ENCODE measurements at places on chromosomes 2 and 18.

GRCh38 chr2:4381049-4381448 lies 677.7 kb downstream of the DCDC2C start:
- no peaks in the 10 kb centered on the region for H3K27me3 ChIP-seq
- no peak overlapping the region for H3K27ac ChIP-seq
- H3K4me3 ChIP-seq = no peak overlapping the region

DNA sequence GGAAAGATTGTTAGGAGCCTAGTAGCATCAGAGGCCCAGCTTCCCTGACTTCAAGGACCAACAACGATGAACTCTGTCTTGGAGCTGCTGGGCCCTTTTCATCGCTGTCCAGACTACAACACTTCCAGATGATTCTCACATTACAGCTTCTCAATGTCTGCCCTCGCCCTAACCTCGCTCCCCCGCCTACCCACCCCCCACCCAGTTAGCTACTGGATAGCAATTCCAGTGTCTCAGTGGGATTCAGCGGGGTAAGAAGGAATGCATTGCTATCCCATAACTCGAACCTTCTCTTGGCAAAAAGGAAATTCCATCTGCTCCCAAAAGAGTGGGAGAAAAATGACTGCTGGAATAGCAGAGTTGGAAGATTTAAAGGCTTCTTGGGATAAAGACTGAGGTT lies 65.0 kb downstream of the RPL37A start:
- H3K4me3 ChIP-seq = no peak overlapping the region
- no peak overlapping the region for H3K27ac ChIP-seq
- no peaks in the 10 kb centered on the region for H3K27me3 ChIP-seq
- H3K36me3 ChIP-seq = no peaks in the 10 kb centered on the region
- no peak for DNase-seq
- H3K4me1 ChIP-seq = no peaks in the 10 kb centered on the region

- H3K4me1 ChIP-seq = no peaks in the 10 kb centered on the region
- DNase-seq = no peak
- H3K27ac ChIP-seq = no peak overlapping the region
- no peaks in the 10 kb centered on the region for H3K36me3 ChIP-seq
- H3K4me3 ChIP-seq = no peak overlapping the region
- H3K27me3 ChIP-seq = no peaks in the 10 kb centered on the region
Measured at GRCh38 chr2:100988630-100989417, 13.3 kb upstream of the RPL31 start.

DNA sequence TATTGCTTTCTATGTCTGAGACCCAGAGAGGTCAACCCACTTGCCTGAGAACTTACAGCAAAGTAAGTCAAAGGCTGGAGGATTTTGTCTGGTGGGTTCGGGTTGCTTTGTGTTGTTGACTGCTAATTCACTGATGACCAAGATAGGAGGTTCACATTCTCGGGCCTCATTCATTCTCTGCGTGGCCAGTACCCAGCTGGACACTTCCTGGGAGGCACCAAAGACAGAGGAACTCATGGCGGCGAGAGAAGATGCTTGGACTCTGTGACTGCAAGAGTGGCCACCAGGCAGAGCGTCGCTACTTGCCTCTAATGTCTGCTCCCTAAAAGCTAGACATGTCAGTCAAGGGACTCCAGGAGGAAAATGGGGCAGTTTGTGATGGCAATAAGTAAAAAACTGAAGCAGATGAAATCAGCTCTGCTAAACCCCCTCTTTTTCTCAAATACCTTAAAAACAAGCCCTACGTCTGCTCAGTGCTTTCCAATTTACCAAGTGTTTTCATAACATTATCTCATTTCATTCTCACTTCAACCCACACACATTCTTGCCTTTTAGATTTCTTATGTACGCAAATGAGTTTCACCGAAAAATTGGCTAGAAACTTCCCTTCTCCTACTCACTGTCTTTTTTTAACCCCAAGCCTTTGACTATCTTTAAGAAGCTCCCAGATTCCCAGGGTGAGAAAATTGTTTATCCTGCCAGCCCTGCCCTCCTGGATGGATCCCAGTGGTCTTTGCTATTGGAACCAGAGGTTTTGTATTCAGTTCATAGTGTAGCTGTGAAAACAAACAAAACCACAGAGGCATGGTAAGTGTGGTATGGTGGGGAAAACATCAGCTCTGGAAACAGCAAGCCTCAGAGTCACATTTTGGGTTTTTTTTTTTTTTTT lies 4.9 kb upstream of the LBH start:
- H3K27ac ChIP-seq = peak overlapping the region; percentile 10
- H3K4me1 ChIP-seq = peaks cover 15% of the 10 kb centered on the region
- no peaks in the 10 kb centered on the region for H3K27me3 ChIP-seq
- no peak overlapping the region for H3K4me3 ChIP-seq

DNA sequence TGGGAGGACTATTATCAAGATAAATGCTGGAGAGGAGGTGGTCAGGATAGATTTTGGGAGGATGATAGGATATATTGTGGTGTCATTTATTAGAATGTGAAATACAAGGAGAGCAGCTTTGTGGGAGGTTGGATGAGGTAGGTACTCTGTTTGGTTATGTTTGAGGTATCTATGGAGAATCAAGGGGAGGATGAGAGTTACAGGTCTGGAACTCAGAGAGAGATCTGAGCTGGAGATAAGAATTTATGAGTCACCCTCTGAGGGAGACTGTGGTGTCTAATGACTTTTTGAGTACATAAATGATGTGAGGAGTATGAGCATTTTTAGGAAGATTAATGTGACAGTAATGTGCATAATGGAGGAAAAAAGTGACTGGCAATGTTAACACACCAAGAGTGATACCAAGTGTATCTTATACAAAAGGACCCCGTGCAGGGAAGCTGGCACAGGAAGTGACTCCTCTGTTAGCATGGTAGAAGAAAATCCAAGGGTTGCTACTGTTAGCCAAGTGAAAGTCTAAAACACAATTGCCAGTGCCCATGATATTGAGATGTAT lies 48.2 kb downstream of the CRIM1 start:
- no peak for DNase-seq
- H3K27ac ChIP-seq = no peak overlapping the region
- H3K36me3 ChIP-seq = no peaks in the 10 kb centered on the region
- H3K4me1 ChIP-seq = peaks cover 15% of the 10 kb centered on the region

GRCh38 chr2:105654474-105655004 lies 90.2 kb upstream of the NCK2 start:
- H3K4me1 ChIP-seq = no peaks in the 10 kb centered on the region
- H3K27me3 ChIP-seq = no peaks in the 10 kb centered on the region
- no peak for DNase-seq

- H3K4me1 ChIP-seq = no peaks in the 10 kb centered on the region
- H3K27me3 ChIP-seq = no peaks in the 10 kb centered on the region
- no peak overlapping the region for H3K27ac ChIP-seq
- DNase-seq = no peak
- no peak overlapping the region for H3K4me3 ChIP-seq
Measured at GRCh38 chr2:75928093-75928492, 217.4 kb upstream of the GCFC2 start.

- H3K27me3 ChIP-seq = no peaks in the 10 kb centered on the region
- H3K27ac ChIP-seq = peak overlapping the region; percentile 11
- peak overlapping the region; percentile 50 for H3K4me3 ChIP-seq
- peak; percentile 70 for DNase-seq
- no peaks in the 10 kb centered on the region for H3K36me3 ChIP-seq
Measured at GRCh38 chr2:25042321-25043240, 705 bp downstream of the EFR3B start.

- H3K27ac ChIP-seq = no peak overlapping the region
- H3K36me3 ChIP-seq = no peaks in the 10 kb centered on the region
- H3K27me3 ChIP-seq = no peaks in the 10 kb centered on the region
- no peak for DNase-seq
- no peaks in the 10 kb centered on the region for H3K4me1 ChIP-seq
Measured at GRCh38 chr2:29024882-29025430, 43.9 kb downstream of the TOGARAM2 start.

GRCh38 chr18:67771271-67771670 lies 254.8 kb upstream of the DSEL start:
- no peak for DNase-seq
- no peaks in the 10 kb centered on the region for H3K36me3 ChIP-seq
- no peaks in the 10 kb centered on the region for H3K4me1 ChIP-seq

GRCh38 chr2:241509155-241509784 lies 886 bp upstream of the STK25 start:
- peak; percentile 31 for DNase-seq
- H3K4me1 ChIP-seq = peaks cover 17% of the 10 kb centered on the region
- H3K27me3 ChIP-seq = no peaks in the 10 kb centered on the region
- H3K27ac ChIP-seq = peak overlapping the region; percentile 83
- no peaks in the 10 kb centered on the region for H3K36me3 ChIP-seq
- peak overlapping the region; percentile 51 for H3K4me3 ChIP-seq

- no peaks in the 10 kb centered on the region for H3K36me3 ChIP-seq
- peak overlapping the region; percentile 96 for H3K27ac ChIP-seq
- H3K4me3 ChIP-seq = peak overlapping the region; percentile 91
- peaks cover 33% of the 10 kb centered on the region for H3K4me1 ChIP-seq
- no peaks in the 10 kb centered on the region for H3K27me3 ChIP-seq
Measured at GRCh38 chr2:54558188-54559005, 102.3 kb downstream of the SPTBN1 start.

- no peak overlapping the region for H3K4me3 ChIP-seq
- no peak overlapping the region for H3K27ac ChIP-seq
- no peaks in the 10 kb centered on the region for H3K36me3 ChIP-seq
- DNase-seq = no peak
- no peaks in the 10 kb centered on the region for H3K4me1 ChIP-seq
- no peaks in the 10 kb centered on the region for H3K27me3 ChIP-seq
Measured at GRCh38 chr2:66036948-66037347, 398.0 kb upstream of the MEIS1 start.

DNA sequence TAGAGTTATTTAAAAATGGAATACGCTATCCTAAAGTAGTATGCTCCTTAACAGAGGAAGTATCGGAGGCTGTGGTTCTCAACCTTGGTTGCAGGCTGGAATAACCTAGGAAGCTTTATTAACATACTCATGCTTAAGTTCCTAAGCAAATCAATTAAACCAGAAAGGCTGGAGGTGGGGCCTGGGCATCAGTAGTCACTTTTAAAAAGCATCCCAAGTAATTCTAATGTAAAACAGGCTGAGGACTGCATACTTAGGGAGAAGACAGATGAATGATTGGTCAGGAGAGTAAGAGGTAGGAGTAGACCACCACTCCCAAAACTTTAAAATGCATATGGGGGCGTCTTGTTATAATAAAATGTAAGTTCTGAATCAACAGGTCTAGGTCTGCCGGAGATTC lies 15.3 kb downstream of the ACAA2 start:
- H3K4me1 ChIP-seq = peaks cover 6% of the 10 kb centered on the region
- no peak overlapping the region for H3K4me3 ChIP-seq
- peaks cover 2% of the 10 kb centered on the region for H3K36me3 ChIP-seq
- DNase-seq = no peak
- H3K27me3 ChIP-seq = no peaks in the 10 kb centered on the region

GRCh38 chr2:237150831-237151375 lies 65.2 kb downstream of the COPS8 start:
- no peaks in the 10 kb centered on the region for H3K27me3 ChIP-seq
- H3K4me3 ChIP-seq = no peak overlapping the region
- no peaks in the 10 kb centered on the region for H3K4me1 ChIP-seq
- H3K27ac ChIP-seq = no peak overlapping the region
- H3K36me3 ChIP-seq = no peaks in the 10 kb centered on the region

DNA sequence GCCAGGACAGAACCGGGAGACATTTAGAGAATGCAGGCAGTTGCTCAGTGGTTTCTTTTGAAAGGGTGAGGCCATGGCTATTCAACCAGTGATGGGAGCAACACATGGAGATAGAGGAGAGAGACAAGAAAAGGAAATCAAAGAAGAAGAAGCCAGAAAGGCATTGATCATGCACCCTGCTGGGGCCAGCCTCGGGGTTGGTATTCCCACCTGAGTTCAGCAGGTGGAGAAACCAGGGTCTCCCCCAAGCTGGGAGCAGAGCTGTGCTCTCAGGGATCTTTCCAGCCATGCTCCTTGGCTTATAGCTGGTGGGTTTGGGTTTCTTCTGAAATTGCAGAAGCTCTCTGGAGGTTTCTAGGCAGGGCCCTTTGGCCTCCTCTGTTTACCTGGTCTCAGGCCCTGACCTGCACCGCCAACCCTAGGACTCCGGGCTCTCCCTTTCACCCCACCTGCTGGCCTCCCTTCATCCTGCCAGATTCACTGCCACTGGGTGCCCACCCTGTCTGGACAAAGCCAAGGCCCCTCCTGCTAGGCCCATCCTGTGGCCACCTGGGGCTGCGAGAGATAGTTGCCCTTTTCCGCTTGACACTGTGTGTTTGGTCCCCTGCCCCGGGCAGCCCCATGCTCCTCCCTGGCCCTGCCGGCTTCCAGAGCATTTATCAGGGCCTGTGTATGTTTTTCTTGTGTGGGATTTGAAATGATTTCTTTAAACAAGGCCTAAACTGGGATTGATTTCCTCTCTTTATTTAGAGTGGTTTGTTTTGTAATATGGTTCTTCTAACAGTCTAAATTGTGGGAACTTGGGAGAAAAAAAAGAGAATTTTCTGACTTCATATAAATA lies 126.7 kb downstream of the DDX1 start:
- no peaks in the 10 kb centered on the region for H3K4me1 ChIP-seq
- no peak overlapping the region for H3K4me3 ChIP-seq
- DNase-seq = no peak

- no peak for DNase-seq
- no peak overlapping the region for H3K4me3 ChIP-seq
- H3K36me3 ChIP-seq = no peaks in the 10 kb centered on the region
- no peak overlapping the region for H3K27ac ChIP-seq
- H3K27me3 ChIP-seq = no peaks in the 10 kb centered on the region
Measured at GRCh38 chr2:124834331-124834730, 809.2 kb downstream of the CNTNAP5 start.

- H3K27ac ChIP-seq = no peak overlapping the region
- H3K36me3 ChIP-seq = no peaks in the 10 kb centered on the region
- no peaks in the 10 kb centered on the region for H3K4me1 ChIP-seq
Measured at GRCh38 chr2:172639256-172639655, 83.4 kb downstream of the PDK1 start.

- H3K36me3 ChIP-seq = no peaks in the 10 kb centered on the region
- no peaks in the 10 kb centered on the region for H3K4me1 ChIP-seq
- no peak overlapping the region for H3K4me3 ChIP-seq
- H3K27me3 ChIP-seq = no peaks in the 10 kb centered on the region
Measured at GRCh38 chr18:1929720-1930119, 641.6 kb downstream of the METTL4 start.

- no peak for DNase-seq
- H3K4me3 ChIP-seq = no peak overlapping the region
- no peaks in the 10 kb centered on the region for H3K27me3 ChIP-seq
- no peak overlapping the region for H3K27ac ChIP-seq
- H3K4me1 ChIP-seq = no peaks in the 10 kb centered on the region
- H3K36me3 ChIP-seq = no peaks in the 10 kb centered on the region
Measured at GRCh38 chr2:37391711-37392110, 47.3 kb downstream of the QPCT start.

GRCh38 chr2:78023356-78023755 lies 501.2 kb upstream of the LRRTM4 start:
- H3K27ac ChIP-seq = no peak overlapping the region
- H3K36me3 ChIP-seq = no peaks in the 10 kb centered on the region
- no peak overlapping the region for H3K4me3 ChIP-seq
- no peak for DNase-seq
- H3K4me1 ChIP-seq = no peaks in the 10 kb centered on the region
- no peaks in the 10 kb centered on the region for H3K27me3 ChIP-seq

DNA sequence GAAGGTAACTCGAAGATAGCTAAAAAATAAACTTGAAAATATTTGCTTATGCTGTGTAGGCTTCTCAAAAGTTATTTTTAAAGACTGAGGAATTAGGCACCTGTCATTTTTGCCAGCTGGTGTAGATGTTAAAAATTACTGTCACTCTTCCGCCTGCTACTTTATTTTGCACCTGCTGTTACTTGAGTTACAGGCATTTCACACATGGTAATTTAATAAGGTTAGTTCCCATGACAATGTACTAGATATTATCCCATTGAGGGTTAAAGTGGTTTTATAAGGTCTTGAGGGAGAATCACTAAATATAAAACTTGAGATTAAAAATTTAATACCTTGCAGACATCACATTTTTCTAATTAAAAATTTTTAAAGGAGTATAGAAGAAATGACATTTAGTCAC lies 26.6 kb downstream of the MYL1 start:
- no peaks in the 10 kb centered on the region for H3K4me1 ChIP-seq
- H3K27me3 ChIP-seq = no peaks in the 10 kb centered on the region
- no peak overlapping the region for H3K27ac ChIP-seq
